DMS79 treated with DMSO at 0.1 percent for 48 hours (cell line): ENCODE measurements at places on chromosomes 7 and 10.

GRCh38 chr7:131061818-131062217 is 265.9 kb upstream of the MKLN1 start:
- DNase-seq = no peak

GRCh38 chr10:101816913-101817336 is 1.3 kb downstream of the OGA start:
- no peak for DNase-seq

GRCh38 chr7:81816312-81816711 is 46.5 kb upstream of the HGF start:
- no peak for DNase-seq

- no peak for DNase-seq
Measured at GRCh38 chr7:82494420-82494819, 50.8 kb upstream of the CACNA2D1 start.

GRCh38 chr7:13933091-13933490 is 56.4 kb downstream of the ETV1 start:
- no peak for DNase-seq

GRCh38 chr7:77504951-77505350 is 32.1 kb upstream of the PTPN12 start:
- DNase-seq = no peak

- no peak for DNase-seq
Measured at GRCh38 chr7:143280160-143280559, 4.6 kb upstream of the TMEM139 start.

- no peak for DNase-seq
Measured at GRCh38 chr7:106715730-106716129, 54.8 kb upstream of the CCDC71L start.

DNA sequence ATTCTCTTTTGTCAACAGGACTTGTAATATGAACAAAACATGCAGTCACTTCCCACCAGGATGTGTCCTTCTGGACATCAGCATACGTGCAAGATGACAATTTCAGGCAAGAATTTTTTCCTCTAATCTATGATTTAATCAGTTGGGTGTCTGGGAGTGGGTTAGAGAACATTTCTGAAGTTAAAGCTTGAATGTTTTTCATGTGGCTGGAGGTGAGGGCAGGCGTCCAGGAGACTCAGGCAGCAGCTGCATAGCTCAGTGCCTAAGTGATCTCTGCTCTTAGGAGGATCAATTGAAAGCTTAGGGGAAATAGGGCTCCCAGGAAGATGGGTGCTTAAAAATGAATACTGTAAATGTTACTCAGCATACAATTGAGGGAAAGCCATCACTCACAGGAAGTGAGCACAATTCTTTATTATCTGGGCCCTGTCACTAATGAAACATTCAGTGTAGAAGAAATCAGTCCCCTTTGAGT is 457.6 kb upstream of the KLF6 start:
- no peak for DNase-seq

- DNase-seq = no peak
Measured at GRCh38 chr7:148927123-148928045, 43.3 kb upstream of the EZH2 start.

DNA sequence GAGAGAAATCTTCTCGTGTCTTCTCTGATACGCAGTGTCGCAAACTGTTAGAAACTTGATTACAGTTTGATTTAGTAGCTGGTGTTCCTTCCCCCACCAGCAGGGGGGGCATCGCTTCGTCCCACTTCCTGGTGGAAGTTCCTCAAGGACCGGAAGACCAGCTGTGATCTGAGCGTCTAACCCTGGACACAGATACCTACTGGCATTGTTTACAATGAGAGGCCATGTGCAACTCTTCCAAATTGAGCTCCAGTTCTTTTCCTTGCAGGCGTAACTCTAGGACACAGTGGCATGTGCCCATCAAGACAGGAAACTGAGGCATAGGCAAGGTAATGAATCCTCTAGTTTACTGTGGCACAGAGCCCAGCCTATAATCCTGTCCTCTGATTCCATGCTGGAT is 219.0 kb downstream of the CCDC3 start:
- no peak for DNase-seq

DNA sequence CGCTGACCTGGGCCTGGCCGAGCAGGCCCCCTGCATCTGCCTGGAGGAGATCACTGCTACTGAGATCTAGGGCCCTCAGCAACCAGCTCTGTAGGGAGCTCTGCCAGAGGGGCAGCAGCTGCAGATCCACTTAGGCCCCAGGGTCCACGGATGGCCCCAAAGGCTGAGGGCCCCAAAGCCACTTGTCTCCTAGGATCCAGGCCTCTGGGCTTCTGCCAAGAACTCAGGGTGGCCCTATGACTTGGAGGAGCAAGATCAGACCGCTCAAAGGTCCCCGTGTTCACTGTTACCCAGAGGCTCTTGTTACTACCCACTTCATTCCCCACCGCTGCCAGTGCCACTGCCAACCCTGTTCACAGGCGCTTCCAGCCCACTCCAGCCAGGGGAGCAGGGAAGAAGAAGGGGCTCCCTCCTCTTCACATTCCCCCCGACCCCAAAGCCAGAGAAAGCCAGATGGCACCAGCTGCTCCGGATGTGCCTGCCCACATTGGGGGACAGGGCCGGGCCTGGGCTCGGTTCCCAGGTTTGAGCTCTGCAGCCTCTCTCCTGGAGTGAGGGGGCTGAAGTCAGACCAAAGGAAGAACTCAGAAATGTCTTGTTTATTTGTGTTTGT is 7.6 kb downstream of the LZTS2 start:
- DNase-seq = peak; percentile 26

DNA sequence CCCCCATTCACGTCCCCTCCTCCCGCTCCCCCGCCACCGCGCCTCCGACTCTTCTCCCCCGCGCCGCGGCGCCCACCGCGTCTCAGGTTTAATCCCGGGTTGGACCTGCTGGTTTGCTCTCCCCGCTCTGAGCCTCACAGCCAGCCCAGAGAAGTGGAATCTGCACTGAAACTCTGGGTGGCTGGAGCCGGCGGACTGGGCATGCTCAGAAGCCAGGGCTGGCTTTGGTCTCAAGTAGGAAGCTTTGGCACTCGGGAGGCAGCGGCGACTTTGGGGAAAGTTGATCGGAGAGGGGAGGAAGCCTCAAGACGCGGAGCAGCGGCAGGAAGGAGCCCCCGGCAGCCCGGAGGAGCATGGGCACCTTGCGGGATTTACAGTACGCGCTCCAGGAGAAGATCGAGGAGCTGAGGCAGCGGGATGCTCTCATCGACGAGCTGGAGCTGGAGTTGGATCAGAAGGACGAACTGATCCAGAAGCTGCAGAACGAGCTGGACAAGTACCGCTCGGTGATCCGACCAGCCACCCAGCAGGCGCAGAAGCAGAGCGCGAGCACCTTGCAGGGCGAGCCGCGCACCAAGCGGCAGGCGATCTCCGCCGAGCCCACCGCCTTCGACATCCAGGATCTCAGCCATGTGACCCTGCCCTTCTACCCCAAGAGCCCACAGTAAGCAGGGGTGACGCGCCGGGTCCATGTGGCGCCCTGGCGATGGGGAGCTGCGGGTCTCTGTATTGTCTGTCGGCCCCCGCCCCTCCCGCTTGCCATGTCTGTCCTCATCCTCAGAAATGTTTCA is at the start of gene PRKG1:
Gene PRKG1, plus strand, starts transcription at position 250 of the 791 bp plus-strand sequence.
- DNase-seq = peak; percentile 1

GRCh38 chr10:101905251-101905650 is 61.7 kb upstream of the KCNIP2 start:
- no peak for DNase-seq

DNA sequence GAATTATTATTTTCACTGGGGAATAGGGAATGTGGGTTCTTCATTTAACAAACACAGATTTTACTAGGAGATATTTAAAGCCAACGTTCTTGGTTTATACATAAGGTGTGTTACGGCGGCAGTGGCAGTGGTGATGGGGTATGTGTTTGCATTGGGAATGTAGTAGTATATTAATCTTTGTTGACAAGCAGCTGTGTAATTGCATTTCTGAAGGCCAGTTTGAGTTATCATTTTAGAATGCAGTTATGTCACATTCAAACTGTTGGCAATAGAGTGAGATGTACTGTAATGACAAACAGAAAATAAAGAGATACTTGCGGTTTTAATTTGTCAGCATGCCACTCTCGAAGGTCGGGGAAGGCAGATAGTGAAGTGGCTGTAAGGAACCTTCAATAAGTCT is 628.6 kb upstream of the POM121L12 start:
- no peak for DNase-seq

- DNase-seq = no peak
Measured at GRCh38 chr10:122042836-122043235, 53.9 kb downstream of the TACC2 start.

DNA sequence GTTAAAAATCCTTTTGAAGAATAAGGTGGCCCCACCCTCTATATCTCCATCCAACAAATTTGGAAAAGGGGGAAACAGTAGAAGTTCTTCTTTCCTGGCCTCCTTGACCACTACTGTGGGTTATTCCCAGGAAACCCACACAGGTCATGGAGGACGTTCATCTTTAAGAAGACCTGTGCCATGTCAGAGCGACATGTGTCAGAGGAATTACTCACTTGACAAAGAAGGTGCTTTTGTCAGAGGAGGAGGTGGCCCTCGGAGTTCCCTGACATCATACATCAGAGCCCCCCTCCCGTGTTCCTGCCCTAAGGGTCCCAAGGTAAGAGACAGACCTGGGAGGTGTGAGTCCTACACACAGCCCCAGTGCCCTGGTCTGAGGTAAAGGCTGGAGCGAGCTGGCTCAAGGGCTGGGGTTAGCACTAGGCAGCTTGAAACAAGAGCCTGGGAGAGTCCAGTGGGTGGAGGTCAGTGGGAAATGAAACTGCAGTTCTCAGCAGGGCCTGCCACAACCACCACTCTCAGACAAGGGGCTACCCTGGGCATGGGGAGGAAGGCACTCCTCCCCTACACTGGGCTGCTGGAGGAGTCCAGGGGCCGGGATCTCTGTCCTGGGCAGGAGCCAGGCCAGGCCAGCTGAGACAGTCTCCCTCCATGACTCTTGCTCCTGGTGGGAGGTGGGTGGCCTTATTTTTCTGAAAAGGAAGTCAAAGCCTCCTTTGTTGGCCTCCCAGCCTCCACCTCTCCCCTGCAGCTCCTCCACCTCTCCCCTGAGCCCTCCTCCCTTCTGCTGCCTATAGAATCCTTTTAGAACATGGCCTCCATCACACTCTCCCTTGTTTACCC is 21.8 kb upstream of the ZMIZ1 start:
- DNase-seq = no peak

DNA sequence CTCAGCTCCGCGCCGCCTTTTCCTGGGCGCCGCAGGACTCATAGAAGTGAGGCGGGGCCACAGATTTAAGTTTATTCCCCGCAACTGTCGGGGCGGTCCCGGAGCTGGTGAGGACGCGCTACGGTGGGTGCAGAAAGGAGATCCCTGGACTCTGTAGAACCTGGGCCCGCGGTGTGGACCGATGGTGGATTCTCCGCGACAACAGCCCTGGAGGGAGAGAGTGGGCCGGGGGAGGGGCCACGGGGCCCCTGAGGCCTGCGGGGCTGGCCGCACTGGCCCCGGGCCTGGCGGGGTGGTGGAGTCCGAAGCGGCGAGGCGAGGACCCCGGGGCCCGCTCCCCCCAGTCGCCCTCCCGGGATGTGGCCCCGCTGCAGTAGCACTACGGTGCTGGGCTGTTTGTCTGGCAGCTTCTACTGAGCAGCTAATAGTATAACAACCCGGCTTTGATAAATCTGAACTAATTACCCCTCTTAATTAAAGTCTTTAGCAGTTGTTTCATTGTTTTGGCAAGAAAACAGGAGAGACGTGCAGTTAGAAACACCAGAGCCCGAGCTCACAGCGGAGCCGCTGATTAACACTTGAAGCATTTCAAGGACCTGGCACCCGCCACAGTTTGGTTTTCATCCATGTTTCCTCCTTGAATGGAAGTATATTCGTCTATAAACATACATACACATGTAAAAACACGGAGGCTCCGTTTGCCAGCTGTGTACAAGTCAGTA is 4.2 kb downstream of the FEZF1 start:
- DNase-seq = no peak

DNA sequence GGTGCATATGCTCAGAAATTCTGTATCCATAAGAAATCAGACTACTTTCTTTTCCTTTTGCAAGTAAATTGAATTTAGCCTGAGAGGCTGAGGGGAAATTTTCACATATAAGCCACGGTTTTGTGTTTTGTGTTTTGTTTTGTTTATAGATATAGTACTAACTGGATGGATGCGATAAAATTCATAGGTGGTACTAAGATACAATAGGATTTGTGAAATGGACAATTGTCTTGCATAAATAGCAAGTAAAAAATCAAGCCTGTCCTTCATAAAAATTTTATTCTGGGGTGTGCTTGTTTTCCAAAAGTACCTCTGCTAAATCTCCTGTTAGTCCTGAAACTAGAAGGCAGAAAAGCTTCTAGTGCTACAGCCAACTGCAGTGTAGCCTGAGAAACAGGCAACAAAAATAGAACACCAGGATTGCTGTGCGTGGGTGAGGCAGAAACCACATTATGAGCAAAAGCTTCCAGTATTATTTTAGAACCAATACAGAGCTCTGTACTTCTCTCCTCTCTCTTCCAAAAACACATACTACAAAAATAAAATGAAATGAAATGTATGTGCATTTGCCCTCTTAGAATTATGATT is 634 bp upstream of the HDAC9 start:
- no peak for DNase-seq

GRCh38 chr7:89661876-89662275 is 492.4 kb upstream of the STEAP1 start:
- DNase-seq = no peak

- no peak for DNase-seq
Measured at GRCh38 chr10:8873310-8873709, 818.8 kb downstream of the GATA3 start.

- DNase-seq = no peak
Measured at GRCh38 chr7:31860925-31861324, 173.9 kb downstream of the PPP1R17 start.

- peak; percentile 19 for DNase-seq
Measured at GRCh38 chr7:876972-877311, 588 bp downstream of the GET4 start.

GRCh38 chr7:12258074-12258473 is 47.0 kb downstream of the TMEM106B start:
- no peak for DNase-seq

- no peak for DNase-seq
Measured at GRCh38 chr10:113085776-113086175, 135.7 kb downstream of the TCF7L2 start.

GRCh38 chr7:542713-543500 is 23.3 kb upstream of the PDGFA start:
- no peak for DNase-seq

- no peak for DNase-seq
Measured at GRCh38 chr7:127900732-127901685, 130.2 kb downstream of the LRRC4 start.

DNA sequence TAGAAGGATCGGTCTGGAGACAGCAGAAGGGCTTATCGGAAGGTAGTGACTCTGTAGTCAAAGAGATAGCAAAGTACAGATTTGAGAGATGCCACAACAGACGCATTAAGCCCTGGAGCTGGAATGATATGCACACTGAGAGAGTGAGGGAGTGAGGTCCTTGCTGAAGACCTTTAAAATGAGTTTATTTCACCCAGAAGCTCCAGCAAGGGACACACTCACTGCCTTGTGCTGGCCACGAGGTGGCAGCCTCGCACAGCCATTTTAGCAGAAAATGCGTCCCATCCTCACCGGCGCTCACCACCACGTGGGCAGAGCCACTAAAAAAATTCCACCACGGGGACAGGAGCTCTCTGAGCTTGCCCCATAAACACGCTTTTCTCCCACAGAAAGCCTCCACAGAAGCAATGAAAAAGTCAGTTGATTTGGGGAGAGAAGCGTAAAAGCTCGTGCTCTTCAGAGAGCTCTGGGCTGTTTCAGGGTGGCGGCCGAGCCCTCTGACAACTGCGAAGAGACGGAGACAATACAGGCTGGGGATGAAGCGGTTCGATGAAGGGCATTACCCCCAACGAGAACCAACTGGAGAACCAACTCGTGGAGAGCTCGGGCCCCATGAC is 163.0 kb upstream of the KLF14 start:
- peak; percentile 34 for DNase-seq
